ENCODE measurements at places on chromosomes 11 and 22. TPM values are rescaled to one million over a fixed set of nuclear protein-coding genes. Genes with fewer than 3 reads are reported as not detected.

Gene NTM
- 16.1 TPM for total RNA-seq

Gene MMP12
- total RNA-seq, result 9.1 TPM

Gene MAPK8IP2
- total RNA-seq, result 0.12 TPM

Gene B4GAT1
- total RNA-seq, result 36.9 TPM

Gene BAIAP2L2
- 1.1 TPM for total RNA-seq

Gene APOL5
- not detected for total RNA-seq

Gene E2F8
- 0.08 TPM for total RNA-seq

Gene CASP1
- total RNA-seq, result 5.9 TPM

Gene SHISAL1
- total RNA-seq, result 2.5 TPM

Gene PRODH
- total RNA-seq, result 0.08 TPM

Gene IFITM10
- 0.82 TPM for total RNA-seq

Gene OR2AG1
- not detected for total RNA-seq

Gene C22orf31
- not detected for total RNA-seq

Gene NLRP6
- total RNA-seq, result not detected

Gene EFEMP2
- total RNA-seq, result 81.4 TPM

Gene CCDC116
- total RNA-seq, result 0.08 TPM

Gene DMC1
- total RNA-seq, result 1.1 TPM

Gene ZBTB16
- 0.12 TPM for total RNA-seq

Gene OR52E2
- not detected for total RNA-seq

Gene CHKB
- total RNA-seq, result 21.9 TPM

Gene GUCY1A2
- 0.75 TPM for total RNA-seq

Gene PNPLA3
- 2.4 TPM for total RNA-seq

Gene MEI1
- total RNA-seq, result 0.12 TPM

Gene SLC15A3
- total RNA-seq, result 8.8 TPM

Gene PHOX2A
- not detected for total RNA-seq

Gene P2RY6
- total RNA-seq, result 0.12 TPM

Gene OR52E8
- total RNA-seq, result not detected

Gene PARVG
- not detected for total RNA-seq

Gene POU2AF1
- total RNA-seq, result not detected

Gene TUBGCP6
- total RNA-seq, result 34.5 TPM

Gene WBP2NL
- total RNA-seq, result 0.23 TPM

Gene RAB38
- 1.1 TPM for total RNA-seq

Gene ZNHIT2
- 7.5 TPM for total RNA-seq

Gene CTSW
- not detected for total RNA-seq

Gene CDHR5
- total RNA-seq, result not detected

Gene PGA5
- total RNA-seq, result not detected

Gene PGA3
- total RNA-seq, result 2.8 TPM
